ENCODE measurements at places on chromosomes 11 and 22.

- DNase-seq: no peak
Measured at GRCh38 chr11:68891351-68891948, 12.2 kb downstream of the MRPL21 start.

GRCh38 chr11:126459691-126460281, 104.3 kb downstream of the ST3GAL4 start:
- DNase-seq: no peak

DNA sequence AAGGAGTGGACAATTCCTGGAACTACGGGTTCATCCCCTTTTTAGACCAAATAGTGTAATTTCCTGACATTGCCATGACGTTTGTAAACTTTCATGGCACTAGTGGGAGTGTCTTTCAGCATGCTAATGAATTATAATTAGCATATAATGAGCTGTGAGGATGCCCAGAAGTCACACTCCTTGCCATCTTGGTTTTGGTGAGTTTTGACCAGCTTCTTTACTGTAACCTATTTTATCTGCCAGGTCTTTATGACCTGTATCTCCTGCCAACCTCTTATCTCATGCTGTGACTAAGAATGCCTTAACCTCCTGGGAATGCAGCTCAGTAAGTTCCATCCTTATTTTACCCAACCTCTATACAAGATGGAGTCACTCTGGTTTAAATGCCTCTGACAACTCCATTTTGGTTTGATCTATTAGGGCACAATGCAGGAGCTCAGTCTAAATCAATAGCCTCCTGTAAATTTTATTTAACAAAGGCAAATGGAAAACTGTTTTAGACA, 20.7 kb downstream of the OR10A6 start:
- DNase-seq: no peak

GRCh38 chr11:58685973-58686722, 45.6 kb downstream of the GLYAT start:
- DNase-seq: no peak

GRCh38 chr11:116866804-116867455, 29.5 kb upstream of the APOA1 start:
- DNase-seq: no peak
